ENCODE measurements at places on chromosomes 11 and 22. TPM values are rescaled to one million over a fixed set of nuclear protein-coding genes. Genes with fewer than 3 reads are reported as not detected.

LUZP2 gene
- total RNA-seq = 0.74 TPM

- peak; percentile 30 for DNase-seq
Measured at GRCh38 chr11:25860677-25861450, 471.1 kb upstream of the ANO3 start.

- no peak for DNase-seq
Measured at GRCh38 chr11:86664930-86665329, 7.5 kb downstream of the ME3 start.

GRCh38 chr11:89436071-89436470, 55.1 kb downstream of the NOX4 start:
- DNase-seq = peak; percentile 24

- DNase-seq = no peak
Measured at GRCh38 chr11:111524056-111524455, 9.5 kb downstream of the HOATZ start.

SCUBE2 gene
- total RNA-seq = 1.1 TPM

GRCh38 chr11:87454241-87454640, 416.5 kb downstream of the TMEM135 start:
- DNase-seq = no peak

GRCh38 chr11:44747316-44747715, 20.6 kb downstream of the TSPAN18 start:
- DNase-seq = peak; percentile 35

DNA sequence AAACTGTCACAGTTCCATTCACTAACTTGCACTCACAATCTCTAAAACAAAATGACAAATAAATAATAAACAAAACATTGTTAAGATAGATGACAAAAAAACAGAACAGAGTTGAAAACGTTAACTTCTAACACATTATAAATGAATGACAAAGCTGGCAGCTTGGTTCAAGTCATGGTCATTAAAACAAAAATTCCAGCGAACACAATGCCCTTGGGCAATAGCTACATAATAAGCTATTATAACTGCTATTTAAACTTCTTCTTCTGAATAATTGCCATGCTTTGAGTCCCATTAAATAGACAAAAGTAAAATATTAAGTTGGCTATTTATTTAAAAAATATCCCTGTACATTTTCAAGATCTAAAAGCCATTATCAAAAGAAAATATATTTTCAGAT, 54.7 kb downstream of the PICALM start:
- DNase-seq = no peak

GRCh38 chr11:6377902-6378639, 12.2 kb upstream of the SMPD1 start:
- DNase-seq = no peak

DNA sequence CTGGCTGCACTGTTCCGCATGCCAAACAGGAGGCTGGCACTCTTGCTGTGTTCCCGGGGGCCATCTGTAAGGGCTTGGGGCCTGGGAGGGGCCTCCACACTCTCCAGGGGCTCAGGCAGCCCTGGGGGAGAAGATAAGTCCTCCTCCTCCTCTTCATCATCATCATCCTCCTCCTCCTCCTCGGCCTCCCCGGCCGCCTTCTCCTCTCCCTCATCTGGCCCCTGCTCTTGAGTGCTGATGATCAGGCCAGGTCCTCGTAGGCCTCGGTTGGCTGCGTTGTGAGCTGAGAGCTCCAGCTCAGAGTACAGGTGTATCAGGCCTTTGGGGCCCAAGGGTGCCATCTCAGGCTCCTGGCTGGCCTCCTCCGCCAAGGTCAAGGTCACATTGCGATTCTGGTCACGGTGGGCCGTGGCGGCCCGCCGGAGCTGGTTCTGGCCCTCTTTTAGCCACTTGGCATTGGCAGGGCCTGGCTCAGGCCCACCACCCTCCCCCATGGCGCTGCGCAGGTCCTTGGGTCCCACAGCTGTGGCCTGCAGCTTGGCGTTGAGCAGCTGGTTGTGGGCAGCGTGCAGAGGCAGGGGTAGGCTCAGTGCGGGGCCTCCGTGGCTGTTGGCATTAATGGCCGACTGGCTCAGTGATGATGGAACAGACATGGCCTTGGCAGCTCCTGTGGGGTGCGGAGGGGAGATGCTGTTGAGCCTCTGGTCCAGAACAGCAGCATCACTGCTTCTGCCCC, 8.0 kb downstream of the APBB1 start:
- DNase-seq = no peak

DNA sequence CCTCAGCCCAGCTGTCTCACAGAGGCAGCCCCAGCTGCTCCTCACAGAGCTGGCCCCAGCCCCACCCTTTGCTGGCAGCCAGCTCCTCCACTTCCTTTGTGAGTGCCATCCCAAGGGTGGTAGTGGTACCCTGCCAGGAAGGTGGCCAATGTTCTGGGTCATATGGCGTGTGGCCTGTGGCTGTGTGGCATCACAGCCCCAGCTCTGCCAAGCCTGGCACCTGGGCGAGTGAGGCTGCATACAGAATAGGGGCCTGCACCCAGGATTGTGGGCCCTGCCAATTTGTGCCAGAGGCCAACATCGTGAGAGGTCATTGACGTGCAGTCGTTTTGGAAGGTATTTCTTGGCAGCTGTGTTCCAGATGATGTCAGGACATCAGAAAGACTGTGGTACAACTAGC, 10.7 kb downstream of the TUB start:
- no peak for DNase-seq

GRCh38 chr11:64556721-64557250, 34.2 kb upstream of the SLC22A12 start:
- DNase-seq = no peak

RGL4 gene
- total RNA-seq = not detected

DNA sequence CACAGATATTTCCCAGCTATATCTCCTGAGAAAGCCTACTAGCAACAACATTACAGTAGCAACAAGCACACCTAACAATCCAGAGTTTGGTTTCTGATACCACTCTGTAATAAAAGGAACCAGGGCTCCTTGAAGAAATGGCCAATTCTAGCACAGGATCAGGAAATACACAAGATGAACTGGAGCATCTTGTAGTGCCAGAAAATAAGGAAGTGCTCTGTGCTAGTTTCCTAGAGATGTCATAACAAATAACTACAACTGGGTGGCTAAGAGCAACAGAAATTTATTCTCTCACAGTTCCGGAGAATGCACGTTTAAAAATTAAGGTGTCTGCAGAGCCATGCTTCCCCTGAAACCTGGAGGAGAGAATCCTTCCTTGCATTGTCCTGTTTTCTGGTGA, 217.8 kb downstream of the KIRREL3 start:
- DNase-seq = no peak

GRCh38 chr11:92149996-92150395, 74.6 kb upstream of the FAT3 start:
- DNase-seq = no peak

DNA sequence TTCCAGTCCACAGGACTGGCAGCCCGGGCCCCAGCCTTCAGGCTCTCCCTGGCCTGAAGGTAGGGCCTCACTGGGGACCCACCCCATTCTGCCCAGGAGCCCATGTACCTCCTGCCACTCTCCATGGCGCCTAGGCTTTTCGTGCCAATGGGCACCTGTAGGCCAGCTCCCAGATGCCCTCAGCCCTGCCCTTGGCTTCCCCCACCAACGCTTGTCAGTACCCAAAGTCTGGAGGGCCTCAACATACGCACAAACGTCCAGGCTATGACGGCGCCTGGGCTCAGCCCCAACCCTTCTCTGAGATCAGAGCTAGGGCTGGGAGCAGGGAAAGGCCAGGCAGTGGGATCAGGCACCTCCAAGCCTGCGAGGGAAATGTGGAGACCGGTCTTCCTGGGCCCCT, 816.9 kb upstream of the LUZP2 start:
- DNase-seq = no peak

DNA sequence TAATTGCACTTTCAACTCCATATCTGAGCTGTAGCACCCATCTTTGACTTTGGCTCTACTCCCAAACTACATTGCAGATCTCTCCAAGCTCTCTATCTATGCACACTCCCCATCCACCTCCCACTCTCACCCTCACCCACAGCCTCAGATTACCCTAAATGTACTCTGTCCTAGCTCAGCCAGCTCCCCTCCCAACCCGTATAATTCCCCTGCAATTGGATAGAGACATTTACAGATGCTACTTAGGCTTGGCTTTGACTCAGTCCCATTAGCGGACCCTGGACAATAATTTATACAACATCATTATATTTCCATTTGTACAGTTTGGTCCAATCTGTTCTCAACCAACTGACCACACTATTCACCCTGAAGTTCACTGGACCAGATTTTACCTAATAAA, 338.9 kb upstream of the ANO3 start:
- no peak for DNase-seq

- no peak for DNase-seq
Measured at GRCh38 chr11:30489511-30489910, 96.6 kb downstream of the MPPED2 start.

DNA sequence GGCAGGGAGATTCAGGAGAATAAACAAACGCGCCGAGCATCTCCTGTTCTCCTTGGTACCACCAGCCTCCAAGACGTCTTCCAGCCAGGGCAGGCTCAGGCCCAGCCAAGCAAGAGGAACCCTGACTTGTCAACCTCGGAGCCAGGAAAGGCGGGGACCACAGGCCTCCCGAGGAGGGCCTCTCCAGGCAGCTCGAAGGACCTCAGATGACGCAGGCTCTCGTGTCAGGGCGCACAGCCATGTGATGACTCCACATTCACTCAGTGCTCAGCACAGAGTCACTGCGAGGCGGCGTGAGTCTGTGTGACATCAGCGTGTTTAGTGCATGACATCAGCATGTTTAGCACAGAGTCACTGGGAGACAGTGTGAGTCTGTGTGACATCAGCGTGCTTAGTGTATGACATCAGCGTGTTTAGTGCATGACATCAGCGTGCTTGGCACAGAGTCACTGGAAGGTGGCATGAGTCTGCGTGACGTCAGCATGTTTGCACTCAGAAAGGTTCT, 241.4 kb downstream of the BRD1 start:
- no peak for DNase-seq

ABCC8 gene
- not detected for total RNA-seq
